ENCODE measurements at places on chromosomes 12 and 14.

DNA sequence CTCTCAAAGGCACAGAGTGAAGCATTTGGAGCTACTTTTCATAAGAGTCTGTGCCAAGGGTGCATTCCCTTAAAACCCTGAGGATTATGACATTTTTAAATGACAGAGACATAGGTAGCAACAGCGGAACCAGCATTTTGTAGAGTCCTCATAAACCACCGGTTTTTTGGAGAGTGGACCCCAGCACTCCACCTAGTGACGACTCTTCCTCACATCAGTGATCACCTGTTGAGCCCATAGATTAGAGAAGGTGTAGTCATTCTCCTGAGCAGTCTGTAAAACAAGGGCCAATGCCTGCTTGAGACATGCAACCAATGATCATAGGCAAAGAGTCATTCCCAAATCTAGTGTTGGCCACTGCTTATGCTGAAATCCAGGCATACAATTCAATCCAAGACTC, 399.1 kb downstream of the GXYLT1 start:
- no peak for DNase-seq

- DNase-seq, result no peak
These were observed 40.8 kb downstream of the GPR65 start for GRCh38 chr14:88045705-88046104.

GRCh38 chr14:67538501-67538900, 5.4 kb downstream of the PLEKHH1 start:
- no peak for DNase-seq

- DNase-seq, result peak; percentile 27
These were observed 102.8 kb upstream of the TMCC3 start for GRCh38 chr12:94753036-94753679.

- DNase-seq, result no peak
These were observed 6.0 kb downstream of the KRT2 start for GRCh38 chr12:52645982-52646381.

All from M059J (cell line).